ENCODE measurements at places on chromosomes 7 and 10. TPM values are rescaled to one million over a fixed set of nuclear protein-coding genes. Genes with fewer than 3 reads are reported as not detected.

Gene NPSR1
- 0.38 TPM for polyA plus RNA-seq

Gene EGFR
- polyA plus RNA-seq, result 20.1 TPM

Gene TMEM26
- polyA plus RNA-seq, result 8.0 TPM

Gene ADD3
- 88.6 TPM for polyA plus RNA-seq

Gene KCNIP2
- 4.3 TPM for polyA plus RNA-seq

Gene OR2A1
- polyA plus RNA-seq, result 0.63 TPM

Gene SHTN1
- polyA plus RNA-seq, result 4.9 TPM

Gene ENTPD1
- polyA plus RNA-seq, result 12.3 TPM

Gene ANKRD30A
- not detected for polyA plus RNA-seq

Gene ABCB1
- 0.38 TPM for polyA plus RNA-seq

Gene RADIL
- 2.9 TPM for polyA plus RNA-seq

Gene FFAR4
- 0.04 TPM for polyA plus RNA-seq

- no peak for DNase-seq
Observed at GRCh38 chr10:49791100-49791499, 29.0 kb upstream of the OGDHL start.

- no peak for DNase-seq
Observed at GRCh38 chr7:75621124-75621523, 117.6 kb downstream of the HIP1 start.

GRCh38 chr10:77531441-77532001, 106.1 kb downstream of the KCNMA1 start:
- no peak for DNase-seq

DNA sequence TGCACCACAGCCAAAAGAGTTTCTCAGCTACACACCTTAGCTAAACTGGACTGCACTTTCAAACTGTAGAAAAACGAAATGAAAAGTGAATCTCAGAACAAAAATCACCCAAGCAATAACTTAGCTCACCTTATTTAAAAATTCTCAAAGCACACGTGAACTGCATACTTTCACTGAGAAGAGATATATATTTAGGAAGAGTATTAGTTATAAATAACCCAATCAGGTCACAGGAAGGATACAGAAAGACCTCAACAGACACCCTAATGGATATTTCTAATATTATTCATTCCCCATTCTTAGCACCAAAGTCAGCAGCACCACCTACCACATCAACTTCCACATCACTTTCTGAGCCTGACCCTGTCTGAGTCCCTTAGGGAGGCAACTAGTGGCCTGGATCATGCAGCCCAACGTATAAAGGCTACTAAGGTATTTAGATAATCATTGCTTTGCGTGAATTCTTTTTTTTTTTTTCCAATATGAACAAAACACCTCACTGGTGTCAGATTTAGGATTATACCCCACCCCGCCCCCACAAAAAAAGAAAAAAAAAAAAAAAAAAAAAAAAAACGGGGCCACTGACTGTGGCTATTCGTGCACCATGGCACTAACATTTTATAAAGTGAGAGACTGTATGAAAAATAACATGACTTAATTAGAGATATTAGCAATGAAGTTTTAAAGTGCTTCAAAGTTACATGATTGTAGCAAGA, 2.6 kb downstream of the ABI1 start:
- DNase-seq, result no peak

DNA sequence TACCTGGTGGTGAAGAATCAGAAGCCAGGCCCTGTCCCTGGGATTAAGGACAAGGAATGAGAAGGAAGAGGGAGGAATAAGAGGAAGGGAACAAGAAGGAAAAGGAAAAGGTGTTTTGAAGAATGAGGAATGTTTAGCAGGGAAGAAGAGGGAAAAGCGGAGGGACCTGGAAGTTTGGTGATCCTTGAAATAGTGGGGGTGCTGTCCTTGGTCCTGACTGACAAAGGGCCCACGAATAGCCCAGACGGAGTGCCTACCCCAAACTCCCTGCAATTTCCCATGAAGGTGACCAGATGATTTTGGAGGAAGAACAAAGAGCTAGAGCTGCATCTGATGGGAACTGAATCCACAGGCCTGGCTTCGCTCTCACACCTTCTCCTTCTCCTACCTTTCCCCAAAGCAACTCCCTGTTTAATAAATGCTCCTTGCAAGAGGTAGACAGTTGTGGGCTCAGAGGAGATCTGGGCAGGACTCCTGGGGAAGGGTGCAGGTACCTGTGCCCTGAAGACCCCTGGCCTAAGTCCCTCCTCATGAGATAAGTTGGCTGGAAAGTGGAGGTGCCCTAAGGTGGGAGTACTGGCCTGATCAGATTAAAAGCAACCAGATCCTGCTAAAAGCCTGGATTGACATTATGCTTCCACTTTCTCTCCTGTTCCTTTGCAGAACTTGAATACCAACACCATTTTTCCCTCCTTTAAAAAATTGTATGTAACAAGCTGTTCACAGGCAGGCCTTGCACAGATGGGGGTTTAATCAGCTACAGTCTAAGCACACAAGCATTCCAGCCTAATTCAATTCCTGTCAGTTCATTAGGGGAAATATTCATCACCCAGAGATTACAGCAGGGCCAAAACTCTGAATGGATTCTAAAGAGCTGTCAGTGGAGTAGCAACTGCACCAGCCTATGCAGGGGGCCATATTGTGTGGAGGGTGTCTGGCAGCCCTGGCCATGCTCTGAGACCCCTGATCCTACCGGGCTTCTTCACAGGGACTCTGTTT, 19.4 kb downstream of the KAZALD1 start:
- DNase-seq, result no peak

DNA sequence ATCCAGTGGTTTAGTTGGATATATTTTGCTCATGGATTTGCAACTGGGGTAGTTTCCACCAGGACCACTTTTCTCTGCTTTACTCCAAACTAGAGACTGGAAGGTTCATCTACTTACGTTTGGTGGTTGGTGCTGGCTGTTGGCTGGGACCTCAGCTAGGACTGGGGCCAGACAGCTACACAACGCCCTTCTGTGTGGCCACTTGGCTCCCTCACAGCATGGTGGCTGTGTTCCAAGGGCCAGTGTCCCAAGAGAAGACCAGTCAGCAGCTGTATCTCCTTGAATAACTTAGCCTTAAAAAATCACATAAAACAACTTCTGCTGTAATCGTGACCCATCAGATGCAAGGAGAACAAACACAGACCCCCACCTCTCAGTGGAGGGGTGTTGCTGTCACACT, 4.2 kb upstream of the KCNH2 start:
- no peak for DNase-seq

DNA sequence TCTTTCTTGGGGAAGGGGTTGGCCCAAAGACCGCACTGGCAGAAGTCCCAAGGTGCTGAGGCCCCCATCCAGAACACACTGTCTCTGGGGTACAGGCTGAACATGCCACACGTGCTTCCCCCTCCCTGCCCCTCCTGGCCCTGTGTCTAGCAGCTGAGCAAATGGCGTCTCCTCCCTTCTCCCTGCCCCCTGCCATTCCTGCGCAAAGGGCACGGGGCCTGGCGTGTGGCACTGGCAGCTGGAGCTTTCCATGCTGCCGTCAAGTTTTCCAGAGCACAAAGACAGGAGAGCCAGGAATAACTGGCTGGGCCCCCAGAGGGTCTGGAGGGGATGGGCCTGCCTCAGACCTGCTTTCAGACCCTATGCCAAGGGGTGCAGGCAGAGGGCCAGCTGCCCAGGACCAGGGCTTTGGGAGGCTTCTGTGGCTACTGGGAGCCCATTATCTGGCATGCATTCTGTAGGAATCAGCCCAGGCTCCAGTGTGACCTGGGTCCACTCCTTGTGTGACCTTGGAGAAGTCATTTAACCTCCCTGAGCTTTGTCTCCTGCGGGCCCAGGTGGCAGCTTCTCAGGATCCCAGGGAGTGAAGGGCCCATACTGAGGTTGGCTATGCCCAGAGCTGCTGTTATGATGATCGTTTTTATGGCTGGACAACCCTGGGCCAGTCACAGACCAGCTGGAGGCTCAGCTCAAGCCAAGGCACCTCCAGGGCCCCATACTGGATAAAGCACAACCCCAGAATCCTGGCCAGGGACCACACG, 710 bp upstream of the LDB3 start:
- no peak for DNase-seq

DNA sequence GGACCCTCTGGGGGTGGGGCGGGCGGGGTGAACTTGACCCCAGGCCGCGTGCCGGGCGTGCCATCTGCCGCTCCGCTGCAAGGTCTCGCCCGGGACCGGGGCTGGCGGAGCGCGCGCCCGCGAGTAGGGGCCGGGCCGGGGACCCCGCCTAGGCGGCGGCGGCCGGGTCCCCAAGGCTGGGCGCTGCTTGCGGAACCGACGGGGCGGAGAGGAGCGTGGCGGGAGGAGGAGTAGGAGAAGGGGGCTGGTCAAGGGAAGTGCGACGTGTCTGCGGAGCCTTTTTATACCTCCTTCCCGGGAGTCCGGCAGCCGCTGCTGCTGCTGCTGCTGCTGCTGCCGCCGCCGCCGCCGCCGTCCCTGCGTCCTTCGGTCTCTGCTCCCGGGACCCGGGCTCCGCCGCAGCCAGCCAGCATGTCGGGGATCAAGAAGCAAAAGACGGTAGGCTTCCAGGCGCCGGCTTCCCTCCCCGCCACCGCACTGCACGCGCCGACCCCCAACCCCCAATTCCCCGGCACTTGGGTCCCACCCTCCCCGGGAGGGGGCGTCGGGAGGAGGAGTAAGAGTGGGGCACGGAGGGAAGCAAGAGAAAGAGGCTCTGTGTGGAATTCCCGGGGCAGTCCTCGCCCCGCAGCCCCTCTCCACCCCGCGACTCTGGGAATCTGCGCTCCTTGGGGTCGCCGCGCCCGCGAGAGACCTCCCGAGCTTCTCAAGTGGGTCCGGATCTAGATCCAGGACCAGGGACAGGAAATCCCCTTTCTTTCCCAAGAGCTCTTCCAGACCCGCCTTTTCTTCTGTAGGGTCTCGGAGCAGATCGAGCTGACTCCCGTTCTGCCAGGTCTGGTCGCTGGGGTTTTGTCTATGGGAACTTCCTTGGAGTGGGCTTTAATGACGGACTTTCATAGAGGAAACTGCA, at the start of gene PAPSS2:
TSS of gene PAPSS2 (plus strand) at position 308 of the 913 bp plus-strand sequence. CDS start at position 412, 104 bp downstream.
- no peak for DNase-seq

DNA sequence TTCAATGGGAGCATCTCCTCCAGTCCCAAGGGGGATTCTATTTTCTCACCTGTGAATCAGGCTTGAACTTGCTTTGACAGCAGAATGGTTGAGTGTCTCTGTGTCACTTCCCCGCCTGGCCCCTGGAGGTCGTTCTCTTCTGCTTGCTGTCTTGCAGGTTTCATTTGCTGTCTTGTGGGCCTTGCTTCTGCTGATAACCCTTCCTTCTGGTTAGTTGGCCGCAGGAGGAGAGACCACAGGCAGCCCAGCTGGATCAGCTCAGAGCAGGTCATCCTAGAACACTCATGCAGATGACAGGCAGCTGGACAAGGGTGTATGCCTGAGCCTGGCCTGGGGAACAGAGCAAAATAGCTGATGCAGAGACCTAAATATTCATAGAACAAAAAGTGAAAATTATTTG, 344.2 kb upstream of the ADARB2 start:
- no peak for DNase-seq

- no peak for DNase-seq
Observed at GRCh38 chr10:130138479-130138866, 2.3 kb downstream of the GLRX3 start.

DNA sequence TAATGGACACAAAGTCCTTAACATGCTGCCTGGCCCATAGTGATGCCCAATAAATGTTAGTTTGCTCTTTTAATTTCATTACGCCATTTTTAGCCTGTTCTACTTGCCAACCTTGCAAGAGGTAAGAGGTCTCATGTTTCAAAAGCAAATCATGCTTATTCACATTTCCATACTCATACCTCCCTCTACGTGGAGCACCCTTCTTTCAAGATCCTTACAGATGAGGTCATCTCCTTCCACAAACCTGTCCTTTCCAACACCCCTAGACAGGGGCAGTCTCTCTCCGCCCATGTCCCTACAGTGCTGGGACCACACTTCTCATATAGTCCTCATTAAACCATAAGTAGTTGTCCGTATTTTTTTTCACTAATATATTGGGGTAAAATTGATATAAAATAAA, 271.3 kb downstream of the FGFR2 start:
- DNase-seq, result no peak

GRCh38 chr10:126736727-126737126, 66.2 kb upstream of the C10orf90 start:
- DNase-seq, result no peak

- no peak for DNase-seq
Observed at GRCh38 chr10:94416896-94417295, 14.6 kb downstream of the TBC1D12 start.

GRCh38 chr10:22148961-22149360, 68.9 kb downstream of the EBLN1 start:
- DNase-seq, result peak; percentile 32

GRCh38 chr7:138814816-138815332, 16.9 kb upstream of the ATP6V0A4 start:
- no peak for DNase-seq

- no peak for DNase-seq
Observed at GRCh38 chr7:71484380-71484779, 352.4 kb downstream of the GALNT17 start.

- no peak for DNase-seq
Observed at GRCh38 chr10:95785317-95785716, 29.4 kb downstream of the ENTPD1 start.

GRCh38 chr7:4274286-4274685, 407.8 kb upstream of the FOXK1 start:
- DNase-seq, result no peak

DNA sequence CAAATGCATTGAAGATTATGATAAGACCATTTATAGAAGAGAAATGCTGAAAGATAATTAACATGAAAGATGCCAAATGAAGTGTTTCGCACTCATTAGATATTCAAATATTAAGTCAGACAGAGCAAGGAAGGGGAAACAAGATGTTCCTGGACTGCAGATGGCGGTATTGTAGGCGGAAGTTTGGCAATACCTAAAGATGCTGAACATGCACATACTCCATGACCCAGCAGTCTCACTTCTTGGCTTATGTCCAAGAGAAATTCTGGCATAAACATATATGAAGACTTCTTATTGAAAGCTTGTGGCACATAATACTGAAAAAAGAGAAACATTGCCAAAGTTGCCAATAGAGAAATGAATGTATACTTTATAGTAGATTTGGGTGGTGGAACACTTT, 325.4 kb upstream of the SEMA3C start:
- no peak for DNase-seq

DNA sequence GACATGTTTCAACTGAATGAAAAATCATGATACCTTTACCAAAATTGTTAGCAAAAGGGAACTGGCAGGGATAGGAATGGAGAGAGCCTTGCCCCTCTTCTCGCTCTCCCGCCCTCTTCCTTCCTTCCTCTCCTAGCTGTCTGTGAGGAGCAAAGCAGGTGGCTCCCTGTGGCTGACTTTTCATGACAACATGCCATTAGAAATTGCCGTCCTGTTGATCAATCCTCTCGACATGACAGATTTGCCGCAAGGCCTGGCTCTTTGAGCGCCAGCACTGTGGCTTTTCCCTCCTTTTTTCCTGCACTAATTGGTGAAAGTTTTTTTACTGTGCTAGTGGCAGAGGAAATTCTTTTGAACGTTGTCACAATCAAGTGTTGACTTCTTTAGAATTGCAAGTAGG, 171.1 kb downstream of the TCF7L2 start:
- no peak for DNase-seq

DNA sequence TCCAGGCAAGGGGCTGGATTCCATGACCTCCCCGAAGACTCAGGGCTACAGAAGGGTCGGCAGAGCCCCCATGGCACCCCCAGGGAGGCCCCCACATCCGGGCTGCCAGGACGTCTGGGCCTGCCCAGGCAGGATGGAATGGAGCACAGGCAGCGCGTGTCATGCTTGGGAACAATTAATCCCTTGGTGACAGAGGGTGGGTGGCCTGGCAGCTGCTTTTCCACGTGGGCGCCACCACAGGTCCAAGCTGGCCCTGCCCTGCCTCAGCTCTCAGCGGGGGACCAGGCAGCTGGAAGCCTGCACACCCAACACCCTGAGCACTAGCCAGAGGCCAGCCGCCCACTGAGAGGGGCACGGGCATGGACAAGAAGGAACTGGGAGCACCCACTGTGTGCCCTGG, 11.4 kb downstream of the ELN start:
- no peak for DNase-seq

- no peak for DNase-seq
Observed at GRCh38 chr7:101154693-101155102, 422 bp downstream of the AP1S1 start.
